ENCODE measurements at places on chromosomes 2 and 18.

DNA sequence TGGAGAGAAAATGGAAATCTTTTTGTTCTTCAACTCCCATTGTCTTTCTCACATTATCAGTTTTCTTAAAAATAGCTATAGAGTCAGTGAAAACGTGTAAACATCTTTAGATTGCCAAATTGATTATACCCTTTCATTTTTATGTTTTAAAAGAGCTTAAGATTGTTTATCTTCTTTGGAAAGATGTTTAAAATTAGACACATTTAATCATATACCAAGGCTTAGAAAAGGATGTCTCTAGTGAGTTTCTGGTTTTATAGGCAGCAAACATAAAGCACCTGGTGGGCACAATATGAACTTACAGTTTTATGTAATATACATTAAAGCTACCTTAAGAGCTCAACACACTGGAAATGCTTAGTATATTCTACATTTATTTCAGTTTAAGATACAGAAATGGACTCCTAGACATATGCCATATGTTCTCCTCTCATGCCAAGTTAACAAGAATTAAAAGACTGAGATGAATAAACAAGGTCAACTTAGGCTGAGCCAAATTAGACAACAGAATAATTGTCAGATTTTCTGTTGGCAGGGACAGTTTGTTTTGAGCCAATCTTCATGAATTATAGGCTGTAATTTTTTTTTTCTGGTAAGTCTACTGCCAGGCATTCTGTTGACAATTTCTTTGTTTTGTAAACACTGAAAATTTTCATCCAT lies 112.7 kb downstream of the OTX1 start:
- DNase-seq, result no peak

GRCh38 chr2:7089898-7090510 lies 172.8 kb downstream of the RNF144A start:
- no peak for DNase-seq

DNA sequence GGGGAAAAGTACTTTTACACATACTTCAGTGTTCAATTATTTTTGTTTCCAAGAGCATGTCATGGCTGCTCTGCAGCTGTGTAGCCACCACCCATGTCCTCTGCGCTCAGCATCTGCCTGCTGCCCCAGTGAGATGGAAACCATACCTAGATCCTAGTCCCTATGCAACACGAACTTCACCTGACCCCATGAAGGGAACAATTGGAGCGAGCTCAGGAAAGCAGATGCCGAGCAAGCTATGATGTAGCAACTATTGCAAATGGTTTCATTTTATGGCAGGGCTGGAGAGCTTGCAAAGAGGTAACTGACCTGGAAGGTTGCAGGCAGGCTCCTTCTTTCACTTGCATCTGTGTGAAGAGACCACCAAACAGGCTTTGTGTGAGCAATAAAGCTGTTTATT lies 1.3 kb upstream of the CCDC141 start:
- DNase-seq, result no peak

GRCh38 chr18:10051877-10052631 lies 138.2 kb downstream of the VAPA start:
- DNase-seq, result peak; percentile 50

- DNase-seq, result no peak
Measured at GRCh38 chr18:23058746-23059415, 76.4 kb upstream of the CABLES1 start.

- DNase-seq, result no peak
Measured at GRCh38 chr2:38264396-38265221, 112.5 kb downstream of the ATL2 start.

GRCh38 chr18:8763611-8764010 lies 58.3 kb downstream of the MTCL1 start:
- no peak for DNase-seq

- no peak for DNase-seq
Measured at GRCh38 chr2:140797718-140798117, 1333.1 kb downstream of the LRP1B start.

DNA sequence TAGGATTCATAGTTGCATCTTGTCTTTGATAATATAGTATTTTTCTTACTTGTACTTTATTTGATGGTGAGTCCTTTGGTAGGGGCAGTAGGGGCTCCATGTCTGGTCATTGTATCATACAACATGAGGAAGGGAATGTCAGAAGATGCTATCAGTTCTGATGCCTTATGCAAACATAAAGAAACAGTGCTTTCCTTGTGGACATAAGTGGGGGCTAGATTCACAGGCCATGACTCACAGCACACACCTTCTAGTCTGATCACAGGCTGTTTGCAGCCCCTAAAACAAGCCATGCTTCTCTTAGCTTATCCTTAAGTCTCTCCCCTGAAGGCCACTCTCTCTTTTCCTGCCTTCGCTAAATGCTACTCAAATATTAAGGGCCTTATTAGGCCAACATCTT lies 10.7 kb upstream of the SLC14A1 start:
- DNase-seq, result no peak

DNA sequence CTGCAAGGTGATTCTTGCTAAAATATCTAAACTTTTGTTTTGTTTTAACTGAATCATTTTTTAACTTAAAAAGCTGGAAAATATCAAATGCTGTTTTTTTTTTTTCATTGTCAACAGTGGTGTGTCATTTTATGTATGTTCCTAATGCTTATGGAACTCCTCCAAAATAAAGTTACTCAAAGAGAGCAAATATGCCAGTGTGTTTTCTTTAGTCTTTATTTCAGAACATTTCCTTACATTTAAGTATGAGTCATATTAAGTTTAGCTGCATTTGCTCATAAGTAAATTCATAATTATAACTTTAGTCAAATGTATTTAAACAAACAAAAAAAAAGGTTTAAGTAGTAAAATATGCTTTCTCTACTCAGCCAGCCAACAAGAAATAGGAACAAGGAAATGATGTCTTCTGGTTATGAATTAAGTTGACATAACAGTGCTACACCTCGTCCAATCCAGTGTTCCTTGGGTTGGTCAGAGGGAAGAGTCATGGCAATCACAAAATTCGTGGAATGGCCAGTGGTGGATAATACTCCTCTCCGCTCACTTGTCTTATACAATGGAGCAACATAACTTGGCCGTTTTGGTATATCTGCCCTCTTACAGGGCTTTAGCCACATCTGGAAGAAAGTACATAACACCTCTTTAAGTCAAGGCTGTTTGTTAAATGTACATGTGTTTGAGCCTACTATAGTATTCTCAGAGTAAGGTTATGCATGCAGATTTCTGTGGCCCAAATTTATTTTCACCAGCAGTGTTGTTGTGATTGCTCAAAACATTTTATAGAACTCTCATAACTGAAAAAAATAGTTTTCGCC lies 80.7 kb downstream of the SLC39A10 start:
- no peak for DNase-seq

GRCh38 chr2:65432227-65433190 lies at the start of gene SPRED2:
SPRED2 (minus strand) TSS chr2:65432599; CDS start chr2:65431987, 612 bp downstream.
- DNase-seq, result peak; percentile 91

DNA sequence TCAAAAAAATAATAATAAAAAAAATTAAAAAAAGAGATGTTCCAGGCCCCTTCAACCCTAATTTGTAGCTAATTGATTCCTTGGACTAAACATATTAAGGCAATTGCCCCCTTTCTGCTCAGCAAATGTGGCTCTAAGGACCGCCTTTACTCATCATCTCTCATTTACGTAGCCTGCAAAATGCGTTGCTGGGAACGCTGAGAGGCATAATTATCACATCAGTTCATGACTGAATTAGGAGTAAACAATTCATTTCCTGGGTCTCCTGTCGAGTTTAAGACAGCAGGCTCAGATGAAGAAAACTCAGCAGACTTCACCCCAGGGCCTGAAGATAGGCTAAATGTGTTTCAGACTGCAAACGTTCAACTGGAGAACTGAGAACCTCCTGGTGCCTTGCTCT lies 413.5 kb downstream of the NBAS start:
- no peak for DNase-seq

DNA sequence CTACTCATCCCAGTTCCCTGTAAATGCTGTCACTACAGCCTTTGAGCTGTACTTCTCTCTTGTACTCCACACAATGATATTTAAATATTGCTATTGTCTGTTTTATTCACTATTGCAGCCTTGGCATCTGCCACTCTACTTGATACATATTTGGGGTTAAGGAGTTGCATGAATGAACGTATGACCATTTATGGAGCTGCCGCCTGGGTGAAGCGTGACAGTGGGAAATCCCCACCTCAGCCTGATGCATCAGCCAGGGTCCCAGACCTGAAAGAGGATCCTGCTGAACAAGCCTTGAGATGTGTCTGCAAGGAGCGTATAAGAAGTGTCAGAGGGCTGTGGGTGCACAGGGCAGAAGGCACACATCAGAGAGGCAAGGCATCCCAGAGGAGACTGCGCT lies 39.1 kb downstream of the MRPL35 start:
- no peak for DNase-seq

DNA sequence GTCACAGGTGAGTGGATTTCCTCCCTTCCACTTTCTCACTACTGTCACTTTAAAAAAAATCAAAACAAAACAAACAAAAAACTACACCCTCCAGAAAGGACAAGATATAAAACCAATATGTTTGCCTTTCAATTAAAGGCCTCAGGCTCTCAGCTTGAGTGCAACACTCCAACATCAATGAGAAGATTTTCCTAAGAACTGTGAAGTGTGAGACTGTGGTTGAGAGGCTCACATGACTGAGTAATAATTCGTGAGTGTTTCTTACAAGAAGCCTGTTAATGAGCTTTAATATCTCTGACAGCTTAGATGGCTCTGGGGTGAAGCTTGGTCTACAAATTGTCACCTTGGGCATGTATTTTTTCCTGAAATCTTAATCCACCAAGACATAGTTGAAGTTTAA lies 216.1 kb downstream of the ETAA1 start:
- DNase-seq, result no peak
